Placental epithelial cell (primary cell): ENCODE measurements at places on chromosomes 6 and 20. TPM values are rescaled to one million over a fixed set of nuclear protein-coding genes. Genes with fewer than 3 reads are reported as not detected.

OR2J3 gene
- total RNA-seq = not detected in 2 replicates

LYRM2 gene
- 14.0 and 18.1 TPM in 2 replicates for total RNA-seq

SLC22A2 gene
- total RNA-seq = 0.11 and 0.39 TPM in 2 replicates

ISM1 gene
- 0.11 TPM in 1 of 2 replicates, not detected in the other for total RNA-seq

MAFB gene
- 33.2 and 79.3 TPM in 2 replicates for total RNA-seq
